Mononuclear cell (primary cell): ENCODE measurements at places on chromosomes 2 and 18. TPM values are rescaled to one million over a fixed set of nuclear protein-coding genes. Genes with fewer than 3 reads are reported as not detected.

The VWA3B gene
- not detected for total RNA-seq

The ABCG8 gene
- total RNA-seq, result not detected

The TNFRSF11A gene
- 1.4 TPM for total RNA-seq

The ACMSD gene
- total RNA-seq, result not detected
